ENCODE measurements at places on chromosomes 16 and 17.

- no peak for DNase-seq
These were observed 132.7 kb downstream of the CCDC182 start for GRCh38 chr17:57612202-57613071.

GRCh38 chr17:75591722-75592302 lies 4.2 kb downstream of the MYO15B start:
- no peak for DNase-seq

- DNase-seq: no peak
These were observed 26.3 kb upstream of the SSTR5 start for GRCh38 chr16:1045993-1046911.

GRCh38 chr17:21013983-21014382 lies 28.8 kb downstream of the USP22 start:
- DNase-seq: no peak

DNA sequence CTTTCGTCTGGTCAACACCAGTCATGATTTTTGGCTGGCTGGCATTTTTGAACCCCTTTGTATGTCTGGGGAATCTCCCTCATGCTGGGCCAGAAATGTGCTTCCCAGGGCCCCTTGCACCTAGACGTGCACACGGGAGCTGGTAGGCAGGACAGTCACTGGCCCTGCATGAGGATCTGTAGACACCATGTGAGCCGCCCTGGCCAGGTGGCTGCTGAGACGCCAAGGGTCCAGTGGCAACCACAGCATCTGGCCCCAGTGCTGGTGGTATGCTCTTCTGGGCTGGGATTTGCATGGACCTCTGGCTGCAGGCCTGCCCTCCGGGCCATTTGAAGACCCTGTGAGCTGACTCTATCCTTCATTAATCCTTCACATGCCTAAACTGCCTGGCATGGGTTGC lies 67.5 kb downstream of the NT5M start:
- DNase-seq: no peak
